NCI-H446 (cell line): ENCODE measurements at places on chromosomes 6 and 20.
A peak's percentile ranks its signal among the peaks of the same experiment; 100 is the strongest.

GRCh38 chr20:17558154-17558940 lies 11.5 kb upstream of the DSTN start:
- DNase-seq, result peak; percentile 53

DNA sequence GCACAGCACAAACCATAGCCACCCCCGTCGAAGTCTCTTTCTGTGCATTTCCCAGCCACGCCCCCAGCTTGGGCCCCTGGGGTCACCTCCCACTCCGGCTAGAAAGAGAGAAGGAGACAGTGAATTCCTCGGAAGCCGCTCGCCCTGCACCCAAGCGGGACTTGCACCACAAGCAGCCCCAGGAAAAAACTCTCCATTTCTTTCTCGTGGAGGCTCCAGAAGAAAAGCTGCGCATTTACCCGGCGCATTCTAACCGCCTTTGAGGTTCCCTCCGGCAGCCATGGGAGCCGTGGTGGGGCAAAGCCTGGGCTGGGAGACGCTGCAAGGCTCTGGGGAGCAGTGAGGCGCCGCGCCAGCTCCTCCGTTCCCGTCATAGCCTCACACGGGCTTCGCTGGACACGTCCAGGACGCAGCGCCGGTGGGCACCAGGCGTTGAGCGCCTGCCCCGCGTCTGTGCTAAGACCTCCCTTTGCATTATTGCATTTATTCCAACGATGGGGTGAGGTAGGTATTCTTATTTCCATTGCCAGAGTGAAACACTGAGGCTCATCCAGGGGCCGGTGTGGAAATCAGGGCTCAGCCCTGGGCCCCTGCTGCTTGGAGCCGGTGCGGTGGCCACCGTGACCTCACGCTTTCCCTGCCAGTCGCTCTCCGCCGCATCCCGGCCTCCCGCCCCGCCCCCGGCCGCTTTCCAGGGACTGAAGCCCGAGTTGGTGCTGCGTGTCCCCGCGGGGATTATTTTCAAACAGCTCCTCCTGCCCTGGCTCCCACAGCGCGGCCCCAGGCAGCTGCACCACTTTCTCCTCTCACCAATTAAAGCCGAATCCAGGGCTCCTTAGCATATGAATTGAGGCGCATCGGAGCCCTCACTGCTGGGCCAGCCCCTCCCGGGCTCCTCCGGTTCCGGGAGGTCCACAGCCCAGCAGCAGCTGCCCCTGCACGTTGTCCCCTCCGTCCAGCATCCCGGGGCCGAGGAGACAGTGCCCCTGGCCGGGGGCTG lies 148.3 kb upstream of the AFDN start:
- no peak for DNase-seq

DNA sequence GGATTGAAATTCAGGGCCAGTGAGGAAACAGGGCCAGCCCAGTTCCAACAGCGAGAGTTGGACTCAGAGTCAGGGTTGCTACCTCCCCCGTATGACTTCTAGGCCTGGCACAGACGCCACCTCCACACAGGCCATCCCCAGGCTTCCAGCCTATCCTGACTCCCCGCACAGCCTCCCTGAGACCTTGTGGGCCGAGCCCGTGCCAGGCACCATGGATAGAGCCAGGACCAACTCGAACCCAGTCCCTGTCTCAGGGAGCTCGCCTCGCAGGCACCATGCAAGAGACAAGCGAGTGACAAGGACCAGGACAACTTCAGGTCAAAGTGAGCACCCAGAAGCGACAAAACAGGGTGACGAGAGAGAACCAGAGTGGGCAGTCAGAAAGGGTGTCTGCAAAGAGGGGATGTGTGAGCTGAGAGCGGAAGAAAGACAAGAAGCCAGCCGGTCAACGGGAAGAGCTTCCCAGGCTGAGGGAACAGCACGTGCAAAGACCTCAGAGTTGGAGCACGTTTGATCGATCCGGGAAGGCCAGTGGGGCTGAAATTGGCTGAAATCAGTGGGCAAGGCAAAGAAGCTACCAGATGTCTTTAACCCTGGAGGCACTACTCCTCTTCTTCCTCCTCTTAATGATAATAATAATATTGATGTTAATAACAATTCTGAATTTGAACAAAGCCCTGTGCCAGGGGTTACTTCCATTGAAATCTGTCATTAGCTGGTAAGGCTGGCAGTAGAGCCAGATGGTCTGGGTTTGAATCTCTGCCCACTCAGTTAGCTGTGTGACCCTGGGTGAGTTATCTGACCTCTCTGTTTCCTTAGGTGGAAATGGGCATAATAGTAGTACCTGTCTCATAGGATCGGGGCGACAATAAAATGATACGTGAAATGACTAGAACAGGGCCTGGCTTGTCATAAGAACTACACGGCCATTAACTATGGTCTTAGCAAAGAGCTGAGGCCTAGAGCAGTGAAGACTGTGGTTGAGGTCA lies 45.0 kb downstream of the KIAA1755 start:
- no peak for DNase-seq

- DNase-seq, result no peak
These were observed 23.9 kb upstream of the SNRNP48 start for GRCh38 chr6:7566107-7566506.

DNA sequence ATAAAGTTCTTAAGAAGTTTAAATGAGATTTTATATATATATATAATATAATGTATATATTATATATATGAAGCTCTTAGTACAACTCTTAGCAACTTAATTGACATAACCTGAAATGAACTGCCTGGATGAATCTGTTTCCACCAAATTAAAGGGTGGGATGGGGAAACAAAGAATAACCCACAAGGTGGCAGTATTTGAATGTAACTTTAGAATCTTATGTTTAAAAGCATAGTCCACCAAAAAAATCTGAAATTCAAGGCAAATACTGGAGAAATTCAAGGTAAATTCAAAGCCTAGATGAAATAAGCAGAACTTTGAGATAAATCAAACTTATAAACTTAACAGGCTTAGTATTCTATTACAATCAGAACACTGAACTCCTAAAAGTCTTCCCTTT lies 4.4 kb upstream of the IBTK start:
- peak; percentile 43 for DNase-seq

DNA sequence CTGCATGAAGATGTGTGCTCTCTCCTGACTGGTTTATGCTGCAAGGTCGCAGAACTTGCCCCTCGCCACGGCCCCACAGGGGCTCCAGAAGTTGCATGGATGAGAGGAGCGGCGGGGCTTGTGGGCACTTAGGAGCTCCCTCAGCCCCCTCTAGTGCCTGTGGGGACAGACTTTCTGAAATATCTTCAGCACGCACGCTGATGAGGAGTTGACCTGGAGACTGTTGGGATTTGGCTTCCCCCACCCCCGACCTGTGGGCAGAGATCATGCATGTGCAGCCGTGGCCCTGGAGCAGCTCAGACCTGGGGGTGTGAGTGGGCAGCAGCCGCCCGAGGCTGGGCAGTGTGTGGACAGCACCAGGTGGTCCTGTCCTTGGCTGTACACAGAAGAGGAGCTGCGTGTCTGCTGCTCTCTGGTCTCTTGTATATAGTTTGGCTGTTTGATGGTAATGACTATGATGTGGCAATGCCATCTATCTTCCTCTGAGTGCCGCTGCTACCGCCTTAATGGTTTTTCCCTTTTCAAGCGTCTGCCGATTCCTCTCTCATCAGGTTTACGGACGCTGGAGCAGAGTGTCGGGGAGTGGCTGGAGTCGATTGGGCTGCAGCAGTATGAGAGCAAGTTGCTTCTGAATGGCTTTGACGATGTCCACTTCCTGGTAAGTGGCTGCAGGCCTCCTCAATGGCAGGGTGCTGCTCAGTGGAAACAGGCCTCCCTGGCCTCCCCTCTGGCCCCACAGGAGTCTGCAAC lies 81.4 kb downstream of the TCP11 start:
- no peak for DNase-seq

DNA sequence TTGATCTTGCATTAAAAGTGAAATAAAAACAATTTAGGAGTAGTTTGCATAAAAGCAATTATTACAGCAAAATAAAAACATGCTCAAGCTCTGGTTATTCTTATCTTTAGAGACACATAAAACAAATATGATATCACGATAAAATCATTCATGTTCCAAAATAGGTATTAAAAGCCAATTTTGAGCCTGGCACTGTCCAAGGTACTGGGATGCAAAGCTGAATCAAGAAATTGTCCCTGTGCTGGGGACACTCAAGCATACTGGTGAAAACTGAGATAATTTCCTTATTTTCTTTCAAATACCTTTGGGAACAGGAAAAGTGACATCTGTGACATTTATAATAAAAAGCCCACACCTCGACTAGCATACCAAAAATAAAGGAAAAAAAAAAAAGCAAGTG lies 931 bp upstream of the MTCL3 start:
- no peak for DNase-seq

DNA sequence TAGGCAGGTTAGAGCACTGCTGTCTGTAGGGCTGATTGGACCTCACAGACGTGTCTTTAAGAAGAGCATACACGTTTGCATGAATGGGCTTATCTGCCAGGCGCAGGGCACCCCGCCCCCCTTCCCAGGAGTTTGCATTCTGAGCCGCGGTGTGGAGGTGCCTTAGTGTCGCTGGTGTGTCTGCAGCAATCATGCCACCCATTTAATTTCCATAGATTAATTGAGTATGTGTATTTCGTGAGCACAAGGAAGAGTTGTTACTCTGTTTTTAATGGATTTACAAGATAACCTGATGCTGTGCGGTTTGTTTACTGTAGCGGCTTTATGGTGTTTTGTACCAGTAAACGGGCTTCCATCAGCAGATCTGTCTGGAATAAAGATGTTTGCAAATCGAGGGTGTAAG lies 107.7 kb downstream of the ZDHHC14 start:
- no peak for DNase-seq

- DNase-seq, result no peak
These were observed 61.4 kb upstream of the AKAP12 start for GRCh38 chr6:151178373-151178772.

- DNase-seq, result no peak
These were observed 796.2 kb upstream of the EPHA7 start for GRCh38 chr6:94215552-94215951.

GRCh38 chr6:43942011-43942442 lies 172.0 kb downstream of the VEGFA start:
- DNase-seq, result no peak

DNA sequence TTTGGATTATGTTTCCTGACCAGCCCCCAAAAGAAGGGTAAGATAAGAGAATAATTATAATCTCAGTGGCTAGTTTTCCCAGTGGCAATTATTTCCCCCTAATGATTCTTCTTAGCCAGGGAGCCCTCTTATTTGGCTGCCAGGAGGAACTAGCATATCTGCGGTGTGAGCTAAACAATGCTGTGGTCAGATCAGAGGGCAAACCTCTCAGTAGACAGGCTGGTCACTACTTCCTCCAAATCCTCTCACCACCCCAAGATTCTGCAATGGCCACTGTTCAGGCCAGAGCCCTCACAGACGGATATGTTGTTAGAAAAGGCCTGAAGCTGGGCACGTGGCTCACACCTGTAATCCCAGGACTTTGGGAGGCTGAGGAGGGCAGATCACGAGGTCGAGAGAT lies 273.4 kb upstream of the SASH1 start:
- DNase-seq, result no peak

GRCh38 chr6:154996016-154996590 lies 988 bp downstream of the TIAM2 start:
- no peak for DNase-seq

DNA sequence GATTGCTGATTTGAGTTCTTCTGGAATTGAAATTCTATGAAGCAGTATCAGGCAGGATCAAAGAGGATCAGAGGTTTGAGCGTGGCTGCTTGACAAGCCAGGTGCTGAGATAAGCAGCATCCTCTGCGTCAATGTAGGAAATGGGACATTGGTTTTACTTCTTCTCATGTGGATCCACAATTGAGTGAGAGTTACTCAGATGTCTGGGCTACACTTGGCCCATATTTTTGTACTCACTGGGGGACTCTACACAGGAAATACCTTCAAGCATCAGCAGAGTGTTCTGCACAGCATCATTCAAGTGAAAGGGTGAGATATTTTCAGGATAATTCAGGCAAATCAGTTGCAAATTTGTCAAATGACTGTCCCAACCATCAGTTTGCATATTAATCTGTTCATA lies 613.9 kb upstream of the ARID1B start:
- no peak for DNase-seq

DNA sequence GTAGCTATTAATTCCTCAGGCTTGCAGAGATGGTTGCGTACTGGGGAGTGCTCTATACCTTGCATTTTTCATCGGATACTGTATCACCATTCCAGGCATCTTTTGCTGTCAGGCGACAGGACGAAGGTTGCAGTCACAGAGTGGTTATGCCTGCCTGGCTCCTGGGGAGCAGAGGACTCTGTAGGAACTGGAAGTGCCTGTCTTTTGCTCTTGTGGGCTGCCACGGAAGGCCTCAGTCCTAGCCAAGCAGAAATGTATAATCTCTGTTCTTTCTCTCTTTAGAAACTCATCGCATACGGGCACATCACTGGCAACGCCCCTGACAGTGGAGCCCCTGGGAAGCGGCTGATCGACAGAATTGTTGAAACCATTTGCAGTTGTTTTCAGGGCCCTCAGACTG lies 29.5 kb downstream of the ARFGEF2 start:
- DNase-seq, result no peak

- DNase-seq, result no peak
These were observed 43.6 kb downstream of the MBOAT1 start for GRCh38 chr6:20168690-20169089.

DNA sequence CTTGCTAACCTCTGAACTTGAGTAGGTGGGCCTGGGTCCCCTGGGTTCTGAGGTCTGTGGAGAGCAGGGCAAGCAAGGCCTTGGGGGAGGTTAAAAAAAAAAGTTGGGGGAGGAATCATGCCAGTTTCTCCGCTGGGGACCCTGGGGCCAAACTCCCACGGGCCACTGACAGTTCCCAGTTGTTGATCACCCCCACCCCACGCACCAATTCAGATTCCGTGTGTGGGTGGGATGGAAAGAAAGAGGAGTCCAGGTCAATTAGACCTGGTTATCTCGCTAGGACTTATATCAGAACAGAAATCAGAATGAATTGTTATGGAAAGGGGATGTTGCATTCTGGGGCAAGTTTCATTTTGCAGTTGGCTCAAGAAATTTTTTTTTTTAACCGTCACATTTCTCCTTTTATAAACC lies 46.7 kb upstream of the SUPT3H start:
- DNase-seq, result no peak

DNA sequence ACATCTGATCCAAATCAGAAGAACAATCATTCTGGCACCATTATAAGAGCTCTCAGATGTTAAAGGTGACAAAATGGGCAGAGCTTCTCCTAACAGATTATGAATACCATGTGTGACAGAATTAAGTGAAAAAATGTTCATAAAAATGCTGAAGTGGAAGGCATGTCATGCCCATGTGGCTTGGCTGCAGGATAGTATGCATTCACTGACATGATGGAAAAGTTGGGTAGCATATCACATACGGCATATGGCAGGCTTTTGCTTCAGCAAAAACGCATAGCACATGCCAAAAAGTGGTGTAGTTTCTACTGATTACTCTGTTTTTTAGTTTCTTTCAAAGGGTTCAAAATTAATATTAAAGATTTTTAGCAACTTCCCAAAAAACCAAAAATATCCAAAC lies 731.5 kb upstream of the EPHA7 start:
- DNase-seq, result peak; percentile 70

DNA sequence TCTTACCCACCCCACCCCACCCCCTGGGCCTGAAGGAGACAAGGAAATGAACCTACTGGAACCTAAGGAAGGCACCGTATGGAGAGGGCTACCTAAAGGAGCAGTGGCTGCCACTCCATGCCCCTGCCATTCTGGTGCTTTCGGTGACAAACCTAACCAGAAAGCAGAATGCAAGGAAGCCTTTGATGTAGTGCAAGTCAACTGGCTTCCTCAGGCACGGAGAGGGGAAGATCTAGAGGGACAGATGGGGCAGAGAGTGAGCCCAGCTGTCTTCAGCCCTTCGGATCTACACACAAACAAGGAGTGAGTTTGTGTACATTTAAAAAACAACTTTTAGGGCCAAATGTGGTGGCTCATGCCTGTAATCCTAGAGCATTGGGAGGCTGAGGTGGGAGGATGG lies 39.5 kb downstream of the PPP1R16B start:
- DNase-seq, result no peak

GRCh38 chr6:134357022-134357487 lies 39.1 kb upstream of the SGK1 start:
- no peak for DNase-seq
